ENCODE measurements at places on chromosomes 5 and 9. TPM values are rescaled to one million over a fixed set of nuclear protein-coding genes. Genes with fewer than 3 reads are reported as not detected.
A peak's percentile ranks its signal among the peaks of the same experiment; 100 is the strongest.

- no peak for DNase-seq
Measured at GRCh38 chr9:88890546-88890945, 100.7 kb upstream of the S1PR3 start.

DNA sequence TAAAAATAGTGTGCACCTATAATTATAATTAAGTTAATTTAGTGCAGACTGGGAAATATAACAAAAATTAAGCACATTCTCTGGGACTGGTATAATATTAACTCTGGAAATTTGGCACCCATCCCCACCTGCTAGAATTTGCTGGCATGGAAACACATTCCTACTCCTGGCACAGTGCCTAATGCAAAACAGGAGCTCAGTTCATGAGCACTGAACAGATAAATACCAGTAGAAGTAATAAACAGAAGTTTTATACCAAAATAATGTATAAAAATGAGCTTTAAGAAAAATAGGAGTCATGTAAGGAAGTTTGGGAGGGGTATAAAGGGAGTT lies 23.7 kb upstream of the NPR3 start:
- DNase-seq: no peak

- DNase-seq: no peak
Measured at GRCh38 chr9:131366761-131367401, 27.0 kb upstream of the PRRC2B start.

Gene TAF11L7
- total RNA-seq: not detected

- no peak for DNase-seq
Measured at GRCh38 chr5:109928046-109928445, 238.3 kb downstream of the MAN2A1 start.

- DNase-seq: no peak
Measured at GRCh38 chr9:110391826-110392485, 54.3 kb upstream of the TXNDC8 start.

GRCh38 chr5:170368586-170368985 lies 20.6 kb downstream of the KCNMB1 start:
- no peak for DNase-seq

DNA sequence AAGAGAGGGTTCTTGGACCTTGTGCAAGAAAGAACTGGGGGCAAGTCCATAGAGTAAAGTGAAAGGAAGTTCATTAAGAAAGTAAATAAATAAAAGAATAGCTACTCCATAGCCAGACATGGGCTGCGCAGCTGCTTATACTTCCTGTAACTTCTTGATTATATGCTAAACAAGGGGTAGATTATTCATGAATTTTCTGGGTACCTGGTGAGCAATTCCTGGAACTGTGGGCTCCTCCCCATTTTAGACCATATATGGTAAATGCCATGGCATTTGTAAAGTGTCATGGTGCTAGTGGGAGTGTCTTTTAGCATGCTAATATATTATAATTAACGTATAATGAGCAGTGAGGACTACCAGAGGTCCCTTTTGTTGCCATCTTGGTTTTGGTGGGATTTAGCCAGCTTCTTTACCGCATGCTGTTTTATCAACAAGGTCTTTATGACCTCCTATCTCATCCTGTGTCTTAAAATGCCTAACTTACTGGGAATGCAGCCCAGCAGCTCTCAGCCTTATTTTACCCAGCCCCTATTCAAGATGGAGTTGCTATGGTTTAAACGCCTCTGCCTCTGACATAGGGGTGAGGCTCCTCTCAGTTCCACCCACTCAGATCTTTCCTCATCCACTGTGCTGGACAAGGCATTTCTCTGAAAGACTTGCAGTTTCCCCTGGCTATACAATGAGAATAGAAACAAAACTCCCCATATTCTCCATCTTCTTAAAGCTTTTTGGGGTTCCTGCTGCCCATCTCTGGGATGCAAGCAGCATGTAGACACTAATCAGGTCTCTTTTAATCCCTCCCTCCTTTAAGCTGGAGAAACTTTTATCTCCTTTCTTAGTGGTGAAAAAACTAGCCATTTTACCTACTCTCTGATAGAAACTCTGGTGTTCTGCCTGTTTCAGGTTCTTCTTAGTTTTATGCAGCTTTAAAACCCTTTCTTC lies 91.2 kb downstream of the ARRDC3 start:
- DNase-seq: no peak

GRCh38 chr5:95620030-95620869 lies at the start of gene GPR150:
GPR150 (plus strand) TSS chr5:95620087; CDS start chr5:95620276, 189 bp downstream.
- peak; percentile 58 for DNase-seq

- no peak for DNase-seq
Measured at GRCh38 chr5:56414066-56414465, 180.9 kb upstream of the ANKRD55 start.

GRCh38 chr9:33140401-33141360 lies 26.5 kb downstream of the B4GALT1 start:
- DNase-seq: no peak

GRCh38 chr9:16267281-16268066 lies 603.0 kb downstream of the BNC2 start:
- DNase-seq: peak; percentile 20

GRCh38 chr5:148267962-148268361 lies 632 bp upstream of the SPINK13 start:
- DNase-seq: no peak

- no peak for DNase-seq
Measured at GRCh38 chr9:115328677-115329076, 210.7 kb upstream of the TNC start.

DNA sequence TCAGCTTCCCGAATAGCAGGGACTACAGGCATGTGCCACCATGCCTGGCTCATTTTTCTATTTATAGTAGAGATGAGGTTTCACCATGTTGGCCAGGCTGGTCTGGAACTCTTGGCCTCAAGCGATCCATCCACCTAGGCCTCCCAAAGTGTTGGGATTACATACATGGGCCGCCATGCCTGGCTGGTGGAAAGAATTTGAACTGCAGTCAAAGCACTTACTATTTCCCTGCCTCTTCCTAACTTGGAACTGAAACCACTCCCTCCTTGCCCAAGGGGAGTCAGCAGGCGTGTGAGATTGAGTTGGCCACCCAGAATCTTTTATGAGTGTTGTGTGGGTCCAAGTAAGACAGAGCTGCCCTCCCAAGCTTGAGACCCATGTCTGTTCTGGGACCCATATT lies 86.1 kb upstream of the PTPN3 start:
- DNase-seq: no peak

Gene NME5
- not detected for total RNA-seq
